ENCODE measurements at places on chromosomes 3 and 15. TPM values are rescaled to one million over a fixed set of nuclear protein-coding genes. Genes with fewer than 3 reads are reported as not detected.

- H3K4me3 ChIP-seq = no peak overlapping the region
- peak overlapping the region; percentile 98 for H3K27ac ChIP-seq
- H3K4me1 ChIP-seq = peaks cover 83% of the 10 kb centered on the region
- H3K27me3 ChIP-seq = no peaks in the 10 kb centered on the region
- peak; percentile 98 for DNase-seq
These were observed 33.6 kb downstream of the BTD start for GRCh38 chr3:15635121-15635661.

GRCh38 chr3:109033000-109033660 is 79.5 kb upstream of the GUCA1C start:
- no peak for DNase-seq
- H3K4me1 ChIP-seq = no peaks in the 10 kb centered on the region
- no peaks in the 10 kb centered on the region for H3K36me3 ChIP-seq
- no peaks in the 10 kb centered on the region for H3K27me3 ChIP-seq
- H3K27ac ChIP-seq = no peak overlapping the region
- no peak overlapping the region for H3K4me3 ChIP-seq

GRCh38 chr15:80110920-80111319 is 41.9 kb upstream of the FAH start:
- no peak overlapping the region for H3K27ac ChIP-seq
- no peaks in the 10 kb centered on the region for H3K27me3 ChIP-seq
- no peaks in the 10 kb centered on the region for H3K36me3 ChIP-seq
- no peak overlapping the region for H3K4me3 ChIP-seq
- peaks cover 3% of the 10 kb centered on the region for H3K4me1 ChIP-seq

- DNase-seq = peak; percentile 85
- H3K27ac ChIP-seq = peak overlapping the region; percentile 4
- H3K36me3 ChIP-seq = no peaks in the 10 kb centered on the region
- no peak overlapping the region for H3K4me3 ChIP-seq
These were observed 140.5 kb upstream of the TBL1XR1 start for GRCh38 chr3:177337541-177338331.

- DNase-seq = no peak
- H3K36me3 ChIP-seq = no peaks in the 10 kb centered on the region
- H3K4me3 ChIP-seq = no peak overlapping the region
- no peaks in the 10 kb centered on the region for H3K27me3 ChIP-seq
- no peaks in the 10 kb centered on the region for H3K4me1 ChIP-seq
These were observed 374.1 kb downstream of the EFHB start for GRCh38 chr3:19559724-19560442.

- H3K4me3 ChIP-seq = no peak overlapping the region
- H3K27ac ChIP-seq = no peak overlapping the region
- H3K36me3 ChIP-seq = no peaks in the 10 kb centered on the region
- H3K27me3 ChIP-seq = no peaks in the 10 kb centered on the region
- H3K4me1 ChIP-seq = peaks cover 10% of the 10 kb centered on the region
These were observed 352.0 kb upstream of the ADAMTS9 start for GRCh38 chr3:65039754-65040210.

DNA sequence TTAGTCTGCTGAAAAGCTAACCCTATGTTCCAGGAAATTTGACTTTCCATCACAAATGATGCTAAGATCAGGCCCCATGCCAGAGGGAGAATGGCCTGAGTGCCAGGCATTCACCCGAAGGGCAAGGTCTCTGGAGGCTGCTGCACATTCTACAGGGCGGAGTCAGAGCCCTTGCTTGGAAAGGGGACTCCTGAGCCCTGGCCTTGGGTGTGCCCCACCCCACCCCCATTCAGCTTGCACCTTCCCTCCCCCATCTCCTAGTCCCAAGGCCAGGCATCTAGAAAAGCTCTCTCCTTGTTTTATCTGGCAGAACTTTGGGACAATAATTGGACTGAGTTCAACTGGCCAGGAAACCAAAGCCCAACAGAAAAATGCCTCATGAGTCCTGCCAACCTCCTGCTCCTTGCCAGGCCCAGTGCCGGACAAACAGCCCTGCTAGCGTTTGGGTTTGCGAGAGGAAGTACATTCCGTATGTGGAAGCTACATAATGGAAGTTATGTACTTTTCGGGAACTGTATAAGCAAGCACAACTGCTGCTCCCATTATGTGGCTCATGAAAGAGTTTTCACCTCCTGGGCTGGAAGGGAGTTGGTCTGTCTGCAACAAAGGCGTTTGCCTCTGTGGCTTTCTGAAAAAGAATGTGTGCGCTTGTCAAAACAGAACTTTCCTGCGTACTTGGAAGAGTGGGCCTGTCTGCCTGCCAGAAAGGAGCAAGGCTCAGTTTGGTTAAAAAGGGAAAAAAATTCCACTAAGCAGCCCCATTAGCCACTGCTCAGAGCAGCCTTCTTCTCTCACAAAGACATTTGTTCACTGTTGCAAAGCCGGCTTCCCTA is 321.5 kb upstream of the CTNNB1 start:
- peak; percentile 84 for DNase-seq
- H3K36me3 ChIP-seq = no peaks in the 10 kb centered on the region
- H3K4me3 ChIP-seq = no peak overlapping the region
- peaks cover 9% of the 10 kb centered on the region for H3K4me1 ChIP-seq
- no peaks in the 10 kb centered on the region for H3K27me3 ChIP-seq
- peak overlapping the region; percentile 1 for H3K27ac ChIP-seq

- peaks cover 18% of the 10 kb centered on the region for H3K4me1 ChIP-seq
- no peak overlapping the region for H3K4me3 ChIP-seq
- H3K27me3 ChIP-seq = no peaks in the 10 kb centered on the region
- H3K27ac ChIP-seq = peak overlapping the region; percentile 32
- H3K36me3 ChIP-seq = no peaks in the 10 kb centered on the region
- DNase-seq = peak; percentile 86
These were observed 43.1 kb downstream of the IGF2BP2 start for GRCh38 chr3:185781759-185782158.

DNA sequence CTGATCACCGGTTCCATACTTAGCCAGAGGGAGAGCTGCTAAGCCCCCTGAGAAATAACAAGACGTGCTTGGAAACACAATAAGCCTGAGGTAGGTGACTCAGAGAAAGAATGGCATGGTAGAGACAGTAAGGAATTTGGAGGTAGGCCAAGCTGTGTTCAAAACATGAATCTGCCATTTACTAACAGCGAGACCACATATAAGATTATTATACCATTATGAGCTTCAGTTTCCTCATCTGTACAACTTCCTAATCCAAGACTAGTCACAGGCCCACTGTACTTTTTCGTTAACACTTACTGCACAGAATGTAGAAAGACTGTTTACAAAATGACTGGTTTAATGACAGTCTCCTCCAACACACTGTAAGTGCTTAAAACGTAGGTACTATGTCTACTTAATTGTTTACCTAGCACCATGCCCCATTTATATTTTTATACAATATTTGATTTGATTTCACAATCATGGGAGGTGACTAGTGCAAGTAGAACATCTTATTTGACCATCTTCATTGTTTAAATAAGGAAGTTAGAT is 25.7 kb downstream of the ATOSA start:
- no peaks in the 10 kb centered on the region for H3K36me3 ChIP-seq
- H3K4me3 ChIP-seq = peak overlapping the region; percentile 17
- H3K4me1 ChIP-seq = peaks cover 37% of the 10 kb centered on the region
- H3K27ac ChIP-seq = peak overlapping the region; percentile 94
- DNase-seq = peak; percentile 93

DNA sequence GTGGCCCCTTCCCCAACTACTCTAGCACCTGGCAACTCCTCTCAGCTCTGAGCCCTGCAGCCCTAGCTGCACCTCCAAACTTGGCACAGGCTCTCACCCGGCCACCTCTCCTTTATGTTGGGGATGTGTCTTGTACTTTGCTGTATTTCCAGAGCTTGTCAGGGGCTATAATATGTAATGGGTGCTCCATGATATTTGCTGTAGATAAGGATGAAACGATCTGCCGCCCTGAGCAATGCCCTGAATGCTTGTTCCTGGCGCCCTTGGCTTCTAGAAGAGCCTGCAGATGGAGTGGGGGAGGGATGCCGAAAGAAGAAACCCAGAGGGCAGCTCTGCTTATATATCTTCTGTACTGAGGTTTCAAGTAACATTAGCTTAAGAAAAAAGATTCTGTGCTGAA is 35.9 kb upstream of the ZBTB38 start:
- no peaks in the 10 kb centered on the region for H3K36me3 ChIP-seq
- H3K4me3 ChIP-seq = no peak overlapping the region
- H3K4me1 ChIP-seq = peaks cover 48% of the 10 kb centered on the region
- peak overlapping the region; percentile 91 for H3K27ac ChIP-seq

PLA2G4F gene
- total RNA-seq = not detected

EFHB gene
- 0.94 TPM for total RNA-seq

MOBP gene
- 0.41 TPM for total RNA-seq
